ENCODE measurements at places on chromosomes 5 and 9. TPM values are rescaled to one million over a fixed set of nuclear protein-coding genes. Genes with fewer than 3 reads are reported as not detected.

- no peak for DNase-seq
These were observed 277.2 kb upstream of the SLC24A2 start for GRCh38 chr9:20065796-20066700.

DNA sequence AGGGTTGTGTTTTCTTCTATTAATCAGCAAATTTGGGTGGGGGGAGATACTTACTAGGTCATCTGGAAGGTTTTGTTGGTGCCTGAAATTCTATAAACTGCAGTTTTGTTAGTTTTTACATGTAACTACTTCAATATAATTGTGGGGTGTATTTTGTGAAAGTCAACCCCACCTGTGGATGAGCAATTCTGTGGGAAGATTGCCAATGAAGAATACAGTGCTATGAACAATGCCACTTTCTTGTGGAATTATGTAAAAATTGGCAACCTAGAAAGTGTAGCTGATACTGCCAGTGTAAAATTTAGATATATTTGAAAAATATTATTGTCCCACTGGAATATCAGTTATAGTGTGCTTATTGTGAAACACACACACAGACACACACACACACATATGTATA is 80.7 kb downstream of the VCAN start:
- DNase-seq: no peak

- no peak for DNase-seq
These were observed 246.3 kb downstream of the BNC2 start for GRCh38 chr9:16623989-16624743.

DNA sequence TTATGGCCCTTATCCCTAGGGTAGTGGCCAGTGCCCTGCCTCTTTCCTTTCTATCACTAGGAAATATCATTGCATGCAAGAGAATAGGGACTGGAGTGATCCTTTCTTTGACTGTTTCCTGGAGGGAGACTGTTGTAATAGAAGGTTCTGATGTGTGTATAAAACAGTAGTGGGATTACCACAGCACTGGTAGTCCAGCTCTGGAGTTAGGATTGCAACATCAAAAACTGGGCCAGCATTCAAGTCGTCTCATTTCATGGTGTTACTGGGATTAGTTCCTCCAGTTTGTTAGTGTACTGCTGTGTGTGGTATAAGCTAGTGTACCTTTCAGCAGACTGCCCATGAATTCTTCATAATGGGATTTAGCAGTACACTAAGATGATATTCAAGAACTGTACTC is 45.8 kb downstream of the KIAA1958 start:
- DNase-seq: no peak

GRCh38 chr9:88658311-88658822 is 123.4 kb downstream of the NXNL2 start:
- DNase-seq: no peak

GRCh38 chr9:137168904-137169856 is 671 bp downstream of the LRRC26 start:
- no peak for DNase-seq

GRCh38 chr9:108885643-108886348 is 23.7 kb downstream of the ACTL7A start:
- no peak for DNase-seq

DNA sequence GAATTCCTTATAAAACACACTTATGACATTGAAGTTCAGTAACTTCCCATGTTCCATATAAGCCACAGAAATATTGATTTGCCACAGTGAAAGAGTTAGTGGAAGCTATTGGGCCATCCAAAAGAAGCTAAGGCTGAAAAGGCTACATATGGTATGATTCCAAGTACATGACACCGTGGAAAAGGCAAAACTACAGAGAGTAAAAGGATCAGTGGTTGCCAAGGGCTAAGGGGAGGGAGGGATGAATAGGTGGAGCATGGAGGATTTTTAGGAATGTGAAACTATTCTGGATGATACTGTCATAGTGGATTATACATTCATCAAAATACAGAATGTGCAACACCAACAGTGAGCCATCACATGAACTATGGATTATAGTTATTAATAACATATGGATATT is 109.7 kb downstream of the F2RL2 start:
- no peak for DNase-seq

- no peak for DNase-seq
These were observed 69.7 kb upstream of the TAF11L2 start for GRCh38 chr5:17428176-17428800.

- no peak for DNase-seq
These were observed 168.6 kb downstream of the CFAP90 start for GRCh38 chr5:7682379-7682778.

- DNase-seq: peak; percentile 4
These were observed 40.6 kb upstream of the ZNG1F start for GRCh38 chr9:41229408-41230401.

DNA sequence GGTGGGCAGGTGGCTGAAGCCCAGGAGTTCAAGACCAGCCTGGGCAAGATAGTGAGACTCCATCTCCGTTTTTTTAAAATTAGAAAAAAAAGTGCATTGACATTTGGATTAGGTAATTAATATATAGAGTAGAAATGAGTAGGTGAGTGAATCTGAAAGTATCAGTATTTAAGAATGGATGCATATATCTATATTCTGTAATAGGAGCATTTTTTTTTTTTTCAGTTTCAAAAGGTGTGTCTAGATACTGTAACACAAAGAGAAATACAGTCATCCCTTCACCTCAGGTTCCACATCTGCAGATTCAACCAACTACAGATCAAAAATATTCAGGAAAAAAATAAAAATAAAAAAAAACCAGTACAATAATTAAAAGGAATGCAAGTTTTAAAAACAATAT is 50.8 kb downstream of the RBM27 start:
- no peak for DNase-seq

Gene PCDHGB4
- 0.65 TPM for total RNA-seq

Gene CBY3
- total RNA-seq: not detected

Gene MARCHF3
- total RNA-seq: 22.5 TPM

Gene PCDHA7
- not detected for total RNA-seq
